NCI-H2171 (cell line): ENCODE measurements at places on chromosomes 12 and 14.

- no peak for DNase-seq
Observed at GRCh38 chr12:109804820-109805761, 28.1 kb downstream of the TRPV4 start.

GRCh38 chr12:38157274-38157932, 159.2 kb upstream of the ALG10B start:
- no peak for DNase-seq

DNA sequence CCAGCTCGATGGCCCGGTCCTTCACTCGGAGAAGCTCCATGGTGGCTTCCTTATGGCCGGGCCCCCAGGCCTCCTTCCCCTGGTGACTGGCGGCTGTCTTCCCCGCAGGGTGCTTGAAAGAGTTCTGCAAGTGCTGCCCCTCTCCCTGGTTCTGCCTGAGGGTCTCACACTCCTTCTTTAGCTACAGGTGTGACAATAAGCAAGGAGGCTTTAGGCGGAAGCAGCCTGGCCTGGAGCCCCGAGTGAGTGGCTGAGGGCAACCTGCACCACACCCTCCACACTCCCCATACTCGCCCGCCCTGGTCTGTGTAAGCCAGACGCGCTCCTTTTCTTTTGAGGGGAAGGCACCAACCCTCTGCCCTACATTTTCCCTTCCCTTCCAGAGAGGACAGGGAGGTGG, 62.5 kb upstream of the GPR68 start:
- no peak for DNase-seq

GRCh38 chr14:52844262-52845060, 53.1 kb upstream of the GNPNAT1 start:
- DNase-seq, result no peak

GRCh38 chr12:103801709-103802585, 39.1 kb downstream of the NT5DC3 start:
- DNase-seq, result no peak

- no peak for DNase-seq
Observed at GRCh38 chr12:80769553-80770140, 52.9 kb downstream of the MYF5 start.
